ENCODE measurements at places on chromosomes 13 and 19.

GRCh38 chr13:105340061-105340606, 1195.3 kb downstream of the EFNB2 start:
- DNase-seq = no peak
- H3K4me1 ChIP-seq = no peaks in the 10 kb centered on the region
- H3K27ac ChIP-seq = no peak overlapping the region
- H3K4me3 ChIP-seq = no peak overlapping the region
- no peaks in the 10 kb centered on the region for H3K27me3 ChIP-seq

DNA sequence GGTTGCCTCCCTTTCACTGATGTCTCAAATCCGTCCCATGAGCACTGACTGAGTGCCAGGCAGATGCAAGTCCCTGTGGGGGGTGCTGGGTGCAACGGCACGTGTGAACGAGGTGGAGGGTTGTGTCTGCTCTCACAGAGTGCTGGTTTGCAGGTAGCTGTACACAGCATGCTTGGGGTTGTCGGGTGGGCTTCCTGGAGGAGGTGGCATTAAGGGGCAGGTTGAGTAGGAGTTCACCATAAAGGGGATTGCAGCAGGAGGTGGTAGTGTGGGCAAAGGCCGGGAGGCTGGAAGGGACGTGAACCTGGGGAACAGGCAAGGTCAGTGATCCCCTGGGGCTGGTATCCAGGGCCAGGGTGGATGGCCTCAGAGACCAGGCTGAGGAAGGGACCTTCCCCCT, 17.2 kb downstream of the COLGALT1 start:
- H3K27me3 ChIP-seq = no peaks in the 10 kb centered on the region
- peaks cover 6% of the 10 kb centered on the region for H3K36me3 ChIP-seq
- H3K4me1 ChIP-seq = no peaks in the 10 kb centered on the region
- no peak for DNase-seq

DNA sequence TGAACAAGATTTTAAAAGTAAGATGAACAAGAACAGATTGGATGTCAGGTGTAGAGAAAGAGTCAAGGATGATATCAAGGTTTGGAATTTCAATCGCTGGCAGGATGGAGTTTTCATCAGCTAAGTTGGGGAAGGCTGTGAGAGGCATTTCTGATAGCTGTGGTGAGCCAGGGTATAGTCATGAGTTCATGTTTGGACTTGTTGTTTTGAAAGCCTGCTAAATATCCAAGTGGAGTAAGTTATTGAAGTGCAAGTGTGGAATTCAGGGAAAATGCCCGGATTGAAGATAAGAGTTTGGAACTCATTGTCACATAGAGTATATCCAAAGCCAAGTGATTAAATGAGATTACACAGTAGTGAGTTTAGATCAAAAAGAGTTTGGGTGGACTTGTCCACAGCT, 11.0 kb upstream of the EPSTI1 start:
- H3K27me3 ChIP-seq = no peaks in the 10 kb centered on the region
- no peak overlapping the region for H3K4me3 ChIP-seq
- DNase-seq = no peak
- H3K36me3 ChIP-seq = no peaks in the 10 kb centered on the region
- H3K27ac ChIP-seq = no peak overlapping the region

DNA sequence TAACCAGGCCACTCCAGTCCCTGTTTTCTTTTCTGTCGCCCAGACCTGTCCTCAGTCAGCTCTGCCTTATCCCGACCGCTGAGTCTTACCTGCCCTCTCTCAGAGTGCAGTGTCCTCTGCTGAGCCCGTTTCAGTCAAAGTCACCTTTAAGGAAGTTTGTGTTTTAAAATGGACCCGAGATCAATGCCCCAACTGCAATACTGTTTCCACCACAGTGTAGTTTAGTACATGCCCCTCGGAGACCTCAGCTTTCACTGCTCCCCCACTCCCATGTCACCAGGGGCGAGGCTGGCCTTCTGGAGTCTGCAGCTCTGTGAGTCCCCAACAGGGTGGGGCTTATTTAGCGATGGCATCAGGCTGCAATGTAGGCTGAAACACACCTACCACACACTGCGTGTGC, 248.4 kb upstream of the TSHZ3 start:
- DNase-seq = no peak
- H3K27ac ChIP-seq = no peak overlapping the region
- H3K4me3 ChIP-seq = no peak overlapping the region
- H3K27me3 ChIP-seq = peaks cover 16% of the 10 kb centered on the region
- H3K4me1 ChIP-seq = peaks cover 4% of the 10 kb centered on the region

GRCh38 chr13:95153647-95154412, 147.4 kb downstream of the ABCC4 start:
- H3K36me3 ChIP-seq = no peaks in the 10 kb centered on the region
- H3K27ac ChIP-seq = peak overlapping the region; percentile 90
- no peak for DNase-seq
- H3K4me1 ChIP-seq = peaks cover 15% of the 10 kb centered on the region

Measured in type B pancreatic cell (in vitro differentiated cells).